ENCODE measurements at places on chromosomes 7 and 10. TPM values are rescaled to one million over a fixed set of nuclear protein-coding genes. Genes with fewer than 3 reads are reported as not detected.

PNLIPRP1 gene
- not detected for total RNA-seq

DNAJB6 gene
- 163 TPM for total RNA-seq

NUTM2E gene
- not detected for total RNA-seq

CCNY gene
- total RNA-seq, result 44.8 TPM

RNF148 gene
- 0.69 TPM for total RNA-seq

CDH23 gene
- total RNA-seq, result 12.4 TPM

LRRN3 gene
- 1.6 TPM for total RNA-seq

FXYD4 gene
- not detected for total RNA-seq

ASAH2 gene
- 0.59 TPM for total RNA-seq

UTF1 gene
- total RNA-seq, result not detected

CHST3 gene
- total RNA-seq, result 31.8 TPM

COL13A1 gene
- total RNA-seq, result 3.9 TPM

ZNF775 gene
- 11.2 TPM for total RNA-seq

RNF32 gene
- total RNA-seq, result 0.35 TPM

C10orf71 gene
- not detected for total RNA-seq

NUB1 gene
- 58.2 TPM for total RNA-seq

KCP gene
- 0.31 TPM for total RNA-seq

TLX1 gene
- not detected for total RNA-seq

OR9A2 gene
- total RNA-seq, result not detected

ANKRD16 gene
- total RNA-seq, result 6.5 TPM

ZNF804B gene
- total RNA-seq, result not detected

FAM53B gene
- total RNA-seq, result 24.5 TPM

RADIL gene
- 6.8 TPM for total RNA-seq

ASB10 gene
- not detected for total RNA-seq

TAS2R41 gene
- total RNA-seq, result not detected

FKBP14 gene
- 10.7 TPM for total RNA-seq

MBL2 gene
- total RNA-seq, result not detected

CTAGE6 gene
- total RNA-seq, result not detected

TMEM176B gene
- 18.2 TPM for total RNA-seq

SEMA3E gene
- total RNA-seq, result 42.6 TPM

UBTD1 gene
- 2.9 TPM for total RNA-seq

ARID5B gene
- total RNA-seq, result 56.3 TPM

SFTPD gene
- total RNA-seq, result 2.7 TPM

GIMAP7 gene
- 19.4 TPM for total RNA-seq

Measured in gastroesophageal sphincter (tissue), 4 donors.